ENCODE measurements at places on chromosomes 6 and 20.
A peak's percentile ranks its signal among the peaks of the same experiment; 100 is the strongest.

DNA sequence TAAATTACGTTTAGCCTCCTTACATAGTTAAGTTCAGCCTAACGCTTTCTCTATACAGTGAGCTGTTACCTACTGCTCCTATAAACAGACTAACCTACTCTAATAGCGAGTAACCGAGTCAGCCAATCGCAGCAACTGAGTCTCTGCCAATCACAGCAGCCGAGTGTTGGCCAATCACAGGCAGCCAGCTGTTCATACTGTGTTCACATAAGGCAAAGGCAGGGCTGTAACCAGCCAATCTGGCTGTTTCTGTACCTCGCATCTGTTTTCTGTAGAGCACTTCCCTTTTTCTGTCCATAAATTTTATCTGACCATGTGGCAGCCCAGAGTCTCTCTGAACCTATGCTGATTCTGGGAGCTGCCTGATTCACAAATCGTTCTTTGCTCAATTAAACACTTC lies 263.9 kb upstream of the JARID2 start:
- no peak for DNase-seq

GRCh38 chr6:158772172-158772571 lies 47.0 kb downstream of the EZR start:
- no peak for DNase-seq

- peak; percentile 80 for DNase-seq
Measured at GRCh38 chr20:54197621-54198604, 10.0 kb upstream of the PFDN4 start.

DNA sequence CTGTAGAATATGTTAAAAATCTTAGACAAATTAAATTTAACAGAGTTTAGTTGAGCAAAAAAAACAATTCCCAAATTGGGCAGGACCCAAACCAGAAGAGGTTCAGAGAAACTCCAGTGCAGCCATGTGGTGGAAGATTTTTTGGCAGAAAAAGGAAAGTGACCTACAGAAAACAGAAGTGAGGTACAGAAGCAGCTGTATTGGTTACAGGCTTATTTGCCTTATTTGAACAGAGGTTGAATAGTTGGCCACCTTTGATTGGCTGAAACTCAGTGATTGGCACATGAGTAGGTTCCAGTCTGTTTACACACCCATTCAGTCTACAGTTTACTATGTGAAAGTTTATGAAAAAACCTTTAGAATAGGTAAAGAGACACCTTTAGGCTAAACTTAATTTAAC lies 110.9 kb upstream of the LAMP5 start:
- no peak for DNase-seq

GRCh38 chr6:4768815-4769214 lies 7.4 kb upstream of the CDYL start:
- no peak for DNase-seq

- DNase-seq = peak; percentile 62
Measured at GRCh38 chr20:38043512-38044300, 10.2 kb downstream of the RPRD1B start.

DNA sequence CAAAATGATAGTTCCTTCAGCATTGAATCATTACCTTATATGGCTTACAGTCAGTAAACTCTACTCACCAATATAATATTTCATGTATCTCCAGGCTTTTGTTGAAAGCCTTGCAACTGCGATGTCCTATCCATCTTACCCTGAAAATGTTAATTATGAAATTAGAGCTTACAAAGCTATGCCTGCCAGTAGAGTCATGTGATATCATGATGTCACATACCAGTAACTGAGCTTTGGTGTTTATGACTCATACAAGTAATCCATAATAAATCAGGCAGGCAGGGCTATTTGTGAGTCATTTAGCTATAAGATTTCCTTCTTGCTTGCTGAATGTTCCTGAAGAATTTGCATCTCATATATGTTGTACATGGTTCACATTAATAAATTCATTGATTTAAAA lies 44.9 kb upstream of the FAM83B start:
- peak; percentile 43 for DNase-seq

DNA sequence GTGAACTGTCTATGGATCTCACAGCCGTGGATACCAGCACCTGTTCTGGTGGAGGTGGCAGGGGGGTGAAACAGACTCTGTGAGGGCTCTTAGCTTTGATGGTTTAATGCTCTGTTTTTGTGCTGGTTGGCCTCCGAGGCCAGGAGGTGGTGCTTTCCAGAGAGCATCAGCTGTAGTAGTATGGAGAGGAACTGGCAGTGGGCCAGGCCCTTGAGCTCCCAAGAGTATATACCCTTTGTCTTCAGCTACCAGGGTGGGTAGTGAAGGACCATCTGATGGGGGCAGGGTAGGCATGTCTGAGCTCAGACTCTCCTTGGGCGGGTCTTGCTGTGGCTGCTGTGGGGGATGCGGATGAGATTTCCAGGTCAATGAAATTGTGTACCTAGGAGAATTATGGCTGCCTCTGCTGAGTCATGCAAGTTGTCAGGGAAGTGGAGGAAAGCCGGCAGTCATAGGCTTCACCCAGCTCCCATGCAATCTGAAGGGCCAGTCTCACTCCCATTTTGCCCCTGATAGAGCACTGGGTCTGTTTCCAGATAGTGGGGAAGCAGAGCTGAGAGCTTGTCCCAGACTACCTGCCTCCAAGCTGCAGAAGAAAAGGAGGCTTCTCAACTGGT lies 102.7 kb upstream of the AHI1 start:
- DNase-seq = no peak

- DNase-seq = no peak
Measured at GRCh38 chr6:145026267-145026679, 709.0 kb downstream of the EPM2A start.

GRCh38 chr6:132750455-132751248 lies 7.1 kb downstream of the VNN2 start:
- DNase-seq = no peak

- no peak for DNase-seq
Measured at GRCh38 chr6:111015389-111016124, 33.7 kb downstream of the RPF2 start.

- DNase-seq = peak; percentile 20
Measured at GRCh38 chr20:39825950-39826349, 863.1 kb downstream of the MAFB start.

DNA sequence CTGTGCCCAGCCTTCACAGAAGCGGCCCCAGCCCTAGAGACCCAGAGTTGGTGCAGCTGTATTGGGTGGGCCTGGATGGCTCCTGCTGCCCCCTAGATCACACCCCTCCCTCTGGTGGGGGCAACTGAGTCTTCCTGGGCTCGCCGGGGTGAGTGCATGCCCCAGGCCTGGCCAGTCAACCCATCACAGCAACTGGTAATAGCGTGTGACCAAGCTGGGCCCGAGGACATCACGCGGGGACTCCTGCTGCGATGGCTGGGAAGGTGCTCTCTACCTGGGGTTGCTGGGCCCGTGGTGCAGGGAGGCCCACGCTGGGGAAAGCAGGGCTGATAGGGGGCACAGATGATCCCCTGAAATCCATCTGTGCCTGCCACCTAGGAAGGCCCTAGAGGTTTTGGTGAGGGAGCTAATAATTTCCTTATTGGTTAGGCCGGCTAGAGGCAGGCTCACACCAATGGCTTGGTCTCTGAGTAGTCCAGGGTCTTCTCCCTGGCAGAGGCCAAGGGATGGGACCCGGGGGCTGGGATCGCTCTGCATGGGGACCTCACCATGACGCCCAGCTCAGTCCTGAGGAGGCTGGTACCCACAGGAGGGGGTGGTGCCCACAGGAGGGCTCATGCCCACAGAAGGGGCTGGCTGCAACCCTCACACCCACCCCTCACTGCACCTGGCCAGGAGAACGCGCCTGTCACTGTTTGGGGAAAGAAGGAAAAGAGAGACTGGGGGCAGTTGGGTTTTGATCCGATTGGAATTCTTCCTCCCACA lies 103.9 kb downstream of the ASXL1 start:
- DNase-seq = no peak

GRCh38 chr6:167758309-167759023 lies 68.2 kb upstream of the AFDN start:
- DNase-seq = no peak

DNA sequence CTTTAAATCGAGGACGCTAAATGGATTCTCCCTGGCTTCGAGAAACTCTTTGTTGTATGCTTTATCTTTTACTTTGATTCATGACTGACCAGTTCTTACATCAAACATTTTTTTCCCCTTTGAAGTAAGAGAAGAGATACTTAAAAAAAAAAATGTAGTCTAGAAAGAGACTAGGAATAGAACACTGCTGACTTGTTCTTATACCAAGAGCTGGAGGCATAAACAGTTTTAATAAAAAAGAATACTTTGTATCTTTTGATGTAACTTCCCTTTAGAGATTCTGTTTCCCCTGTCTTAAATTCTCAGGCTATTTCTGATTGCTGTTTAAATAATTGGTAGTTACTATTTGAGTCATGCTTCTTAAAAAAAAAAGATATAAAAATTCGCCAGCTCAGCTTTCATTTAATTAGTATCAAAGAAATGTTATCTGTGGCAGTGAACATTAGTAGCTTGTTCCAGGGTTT lies 4.8 kb downstream of the ASXL1 start:
- no peak for DNase-seq

DNA sequence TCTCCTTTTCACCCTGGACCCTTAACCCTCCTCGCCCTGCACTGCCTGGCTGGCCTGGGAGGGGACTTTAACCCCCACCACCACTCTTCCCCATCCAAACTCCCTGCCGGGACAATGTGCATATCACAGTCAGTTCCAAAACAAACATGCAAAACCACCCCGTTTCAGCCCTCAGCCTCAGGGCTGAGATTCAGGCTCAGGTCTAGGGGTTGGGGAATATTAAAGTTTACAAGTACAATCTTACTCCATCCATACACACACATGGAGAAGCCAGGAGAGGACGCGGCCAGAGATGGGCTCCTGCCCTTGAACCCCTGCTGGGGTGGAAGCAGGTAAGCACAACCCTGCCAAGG lies 534 bp downstream of the KIAA1755 start:
- DNase-seq = no peak

DNA sequence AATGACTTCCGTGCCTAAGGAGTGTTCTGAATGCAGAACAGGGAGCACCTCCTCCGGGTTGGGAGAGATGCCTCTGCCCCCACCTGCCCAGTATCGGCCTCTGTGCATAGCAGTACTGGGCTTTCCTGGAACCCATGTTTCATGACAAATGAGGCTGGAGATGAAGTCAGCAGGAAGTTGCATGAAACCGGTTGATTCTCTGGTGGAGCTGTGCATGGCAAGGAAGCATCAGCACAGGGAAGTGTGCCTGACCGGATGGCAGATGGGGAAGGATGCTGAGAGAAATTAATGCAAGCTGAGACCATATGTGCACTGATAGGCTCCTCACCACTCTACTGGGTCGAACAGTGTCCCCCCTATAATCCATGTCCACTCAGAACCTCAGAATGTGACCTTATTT lies 155.5 kb downstream of the CDH26 start:
- no peak for DNase-seq

- peak; percentile 44 for DNase-seq
Measured at GRCh38 chr6:167824591-167825331, 1.9 kb upstream of the AFDN start.

DNA sequence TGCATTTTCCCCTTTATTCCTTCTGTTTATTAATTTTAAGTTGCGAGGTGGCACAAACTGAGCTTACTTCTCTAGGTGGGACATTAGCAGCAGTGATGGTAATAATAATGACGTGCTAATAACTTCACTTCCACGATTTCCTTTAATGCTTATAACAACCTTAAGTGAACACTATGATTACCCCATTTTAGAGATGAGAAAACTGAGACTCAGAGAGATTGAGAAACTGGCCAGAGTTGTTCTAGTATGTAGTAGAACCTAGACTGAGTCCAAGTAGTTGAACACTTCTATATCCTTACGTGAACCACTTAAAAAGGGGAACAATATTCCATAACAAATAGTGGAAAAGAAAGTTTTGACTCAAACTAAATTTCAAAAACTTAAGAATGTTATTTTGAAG lies 297.5 kb downstream of the GMDS start:
- no peak for DNase-seq

- peak; percentile 77 for DNase-seq
Measured at GRCh38 chr6:137799950-137800568, 67.0 kb upstream of the TNFAIP3 start.

DNA sequence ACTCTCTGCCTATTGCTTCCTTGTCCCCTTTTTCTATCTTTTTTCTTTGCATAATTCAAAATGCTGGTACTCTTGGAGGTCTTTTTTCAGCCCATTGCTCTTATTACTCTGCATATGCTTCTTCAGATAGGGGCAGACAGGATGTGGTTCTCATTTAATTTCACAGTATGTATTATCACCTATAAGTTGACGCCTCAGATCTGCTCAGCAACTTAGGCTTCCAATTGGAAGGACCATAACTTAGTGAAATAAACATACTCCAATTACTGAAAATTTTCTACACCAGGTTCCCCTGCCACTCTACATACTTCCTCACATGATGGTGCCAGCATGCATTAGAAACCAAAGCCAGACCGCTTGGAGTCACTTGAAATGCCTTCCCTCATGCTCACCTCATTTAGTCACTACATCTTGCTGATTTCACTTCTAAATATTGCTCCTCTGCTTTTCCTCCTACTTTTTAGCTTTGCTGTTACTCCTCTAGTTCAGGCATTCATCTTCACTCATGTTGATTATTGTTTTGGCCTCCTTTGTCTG lies 34.5 kb upstream of the AHI1 start:
- DNase-seq = no peak

- no peak for DNase-seq
Measured at GRCh38 chr6:161228096-161228495, 45.8 kb downstream of the AGPAT4 start.

GRCh38 chr6:43475516-43475915 lies 1.9 kb upstream of the TJAP1 start:
- no peak for DNase-seq

GRCh38 chr6:156988276-156989158 lies 211.3 kb downstream of the ARID1B start:
- peak; percentile 17 for DNase-seq

DNA sequence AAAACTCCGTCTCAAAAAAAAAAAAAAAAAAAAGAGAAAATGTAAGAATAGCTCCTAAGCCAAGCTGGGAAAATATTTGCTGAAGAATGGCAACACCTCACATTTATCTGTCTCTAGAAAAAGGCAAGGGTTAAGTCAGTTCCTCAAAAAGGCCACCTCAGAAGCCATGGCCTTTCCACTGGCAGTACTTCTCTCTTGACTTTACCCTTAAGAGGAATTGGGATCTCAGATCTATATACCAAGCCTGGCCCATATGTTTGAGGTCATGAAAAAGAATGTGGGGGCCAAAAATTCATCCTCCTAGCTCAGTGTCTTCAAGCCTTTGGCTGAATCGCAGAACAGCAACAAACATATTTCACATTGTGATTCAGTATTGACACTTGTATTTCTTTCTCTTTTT lies 10.9 kb upstream of the NCOA3 start:
- DNase-seq = no peak

- DNase-seq = no peak
Measured at GRCh38 chr6:108549741-108550140, 11.0 kb upstream of the FOXO3 start.

Measured in fibroblast of pulmonary artery (primary cell).